Activated naive CD4-positive, alpha-beta T cell (primary cell): ENCODE measurements at places on chromosomes 7 and 10.

DNA sequence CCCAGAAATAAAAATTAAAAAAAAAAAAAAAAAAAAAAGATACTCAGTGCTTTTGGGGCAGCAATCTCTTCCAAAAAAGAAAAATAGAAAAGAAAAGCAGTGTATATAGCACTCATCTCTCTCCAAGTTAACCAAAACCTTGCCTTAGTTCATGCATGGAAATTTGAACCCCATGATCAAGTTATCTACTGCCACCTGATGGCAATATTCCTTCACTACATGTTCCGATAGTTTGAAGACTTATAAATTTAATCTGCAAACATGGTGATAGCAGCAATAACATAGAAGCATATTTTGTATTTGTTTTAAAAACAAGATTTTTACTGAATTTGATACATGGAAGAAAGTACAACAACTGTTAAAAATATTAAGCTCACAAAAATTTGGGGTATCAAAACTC, 48.6 kb upstream of the SLIT1 start:
- DNase-seq = no peak

DNA sequence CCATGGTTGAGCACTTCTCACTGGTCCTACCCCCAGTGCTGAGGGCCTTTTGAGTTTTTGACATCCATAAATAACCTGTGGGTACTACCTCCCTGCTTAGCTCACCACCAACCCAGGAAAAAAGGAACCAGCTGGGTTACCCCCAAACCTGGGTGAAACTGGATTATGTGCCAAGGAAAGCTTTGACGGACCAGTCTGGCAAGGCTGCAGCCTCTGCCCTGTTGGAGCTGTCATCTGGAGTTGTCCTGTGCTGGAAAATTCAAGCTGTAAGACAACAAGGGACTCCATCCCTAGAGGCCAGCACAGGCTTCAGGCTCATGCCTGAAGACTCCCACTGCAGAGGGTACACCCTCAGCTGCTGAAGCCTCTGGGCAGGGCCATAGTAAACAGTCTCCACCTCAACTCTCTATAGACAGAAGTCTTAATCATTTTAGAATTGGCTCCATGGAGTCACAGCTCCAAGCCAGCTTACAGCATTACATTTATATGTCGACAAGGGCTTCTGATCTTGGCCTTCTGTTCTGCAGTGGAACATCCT, 115.5 kb upstream of the AFAP1L2 start:
- no peak for DNase-seq

DNA sequence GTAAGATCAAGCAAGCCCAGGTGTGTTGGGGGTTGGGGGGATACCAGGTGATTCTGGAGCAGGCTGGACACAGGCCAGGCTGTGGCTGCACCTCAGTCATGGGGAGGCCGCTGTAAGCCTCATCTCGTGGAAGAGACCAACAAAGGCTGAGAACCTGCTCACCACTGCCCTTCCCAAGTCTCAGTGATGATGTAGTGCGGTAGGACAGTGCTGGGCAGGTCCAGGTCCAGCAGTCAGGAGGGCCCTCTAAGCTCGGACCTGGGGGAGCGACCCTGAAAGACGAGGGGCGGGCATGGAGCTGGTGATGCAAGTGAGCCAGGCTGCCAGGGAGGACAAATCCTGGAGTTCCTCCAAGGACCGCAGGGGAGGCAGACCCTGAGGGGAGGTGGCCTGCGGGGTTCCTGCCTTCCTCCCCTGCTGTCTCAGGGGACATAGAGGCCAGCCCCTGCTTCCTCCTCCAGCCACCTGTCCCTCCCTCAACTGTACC, 3.3 kb upstream of the PWWP2B start:
- DNase-seq = no peak

DNA sequence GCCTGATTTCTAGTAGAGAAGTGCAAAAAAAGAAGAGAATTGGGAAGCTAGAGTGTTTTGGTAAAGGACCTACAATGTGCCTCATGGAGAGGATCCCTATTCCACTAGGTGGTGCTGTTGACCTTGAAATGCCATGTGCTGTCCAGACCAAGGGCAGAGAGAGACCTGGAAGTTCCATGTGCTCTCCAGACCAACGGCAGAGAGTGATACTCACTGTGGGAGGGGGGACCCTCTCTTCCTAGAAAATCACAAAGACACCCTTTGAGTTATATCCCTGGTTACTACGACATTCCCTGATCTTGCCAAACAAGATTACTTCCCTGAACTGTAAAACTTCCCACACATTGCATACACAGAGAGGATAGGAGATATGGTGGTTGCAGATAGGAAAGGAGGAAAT, 212.7 kb upstream of the ZNF804B start:
- DNase-seq = no peak

DNA sequence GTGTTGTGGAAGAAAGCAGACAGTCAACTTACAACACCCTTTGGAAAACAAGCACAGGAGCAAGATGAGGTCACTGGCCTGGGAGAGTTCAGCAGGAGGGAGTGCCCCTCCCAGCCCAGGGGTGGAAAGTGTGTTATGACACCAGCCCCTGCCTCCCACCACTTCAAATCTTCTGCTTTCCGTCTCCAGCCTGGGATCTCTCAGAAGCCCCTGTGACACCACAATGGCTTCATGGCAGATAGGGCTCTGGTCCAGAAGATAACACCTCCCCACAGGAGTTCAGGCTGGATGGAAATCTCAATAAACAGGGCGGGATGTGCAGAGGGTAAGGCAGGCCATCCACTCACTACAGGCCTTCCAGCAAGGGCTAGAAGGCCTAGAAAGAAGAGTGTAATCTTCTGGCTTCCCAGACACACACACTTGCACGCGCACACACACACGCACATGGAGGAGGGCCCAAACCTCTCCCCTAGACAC, 48.7 kb upstream of the ZMIZ1 start:
- DNase-seq = no peak

DNA sequence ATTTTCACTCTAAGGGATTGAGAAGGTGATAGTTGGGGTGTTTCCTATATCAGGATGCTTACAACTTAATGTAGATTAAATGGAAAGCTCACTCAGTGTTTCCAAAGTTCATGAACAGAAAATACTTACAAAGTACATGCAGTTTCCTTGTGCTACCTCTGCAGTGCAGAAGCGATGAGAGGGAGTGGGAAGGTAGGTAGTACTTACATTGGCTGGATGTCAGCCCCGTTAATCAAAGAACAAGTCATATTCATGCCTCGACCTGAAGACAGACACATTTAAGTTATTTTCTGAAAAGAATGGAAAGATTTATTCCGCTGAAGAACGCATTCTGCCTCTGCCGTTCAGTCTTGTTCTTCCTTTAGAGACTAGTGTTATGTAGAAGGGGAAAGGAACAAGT, 93.1 kb downstream of the ZMYND11 start:
- no peak for DNase-seq

DNA sequence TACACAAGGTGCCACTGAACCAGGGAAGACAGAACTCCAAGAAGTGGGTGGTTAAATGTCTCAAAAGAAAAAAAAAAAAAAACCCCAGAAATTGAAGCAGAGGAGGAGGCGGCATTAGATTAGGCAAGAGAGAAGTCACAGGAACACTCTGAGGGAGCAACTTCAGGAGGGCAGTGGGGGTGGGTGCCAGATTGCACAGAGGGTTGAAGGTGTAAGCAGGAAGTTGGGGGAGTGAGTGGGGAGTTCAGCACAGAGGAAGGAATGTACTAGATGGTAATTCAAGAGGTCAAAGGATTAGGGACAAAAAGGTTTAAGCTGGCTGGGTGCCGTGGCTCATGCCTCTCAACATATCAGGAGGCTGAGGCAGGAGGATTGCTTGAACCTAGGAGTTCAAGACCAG, 110.0 kb upstream of the PDLIM1 start:
- no peak for DNase-seq

DNA sequence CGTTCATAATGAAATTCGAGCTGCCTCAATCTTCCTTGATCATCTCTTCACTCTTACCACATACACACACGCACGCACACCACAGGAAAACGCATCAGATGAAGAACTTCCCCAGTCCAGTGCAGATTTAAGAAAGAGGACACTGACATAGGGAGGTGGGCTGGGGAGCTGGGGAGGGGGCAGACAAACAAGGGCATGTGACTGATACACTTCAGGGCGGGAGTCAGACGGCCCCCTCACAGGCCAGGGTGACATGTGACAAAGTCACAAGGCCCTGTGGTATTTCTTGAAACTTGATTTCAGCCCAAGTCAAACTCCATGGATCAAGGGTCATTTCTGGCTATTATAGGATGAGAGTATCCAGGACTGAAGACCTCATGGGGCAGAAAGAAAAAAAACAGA, 82.6 kb downstream of the KCNMA1 start:
- DNase-seq = no peak

DNA sequence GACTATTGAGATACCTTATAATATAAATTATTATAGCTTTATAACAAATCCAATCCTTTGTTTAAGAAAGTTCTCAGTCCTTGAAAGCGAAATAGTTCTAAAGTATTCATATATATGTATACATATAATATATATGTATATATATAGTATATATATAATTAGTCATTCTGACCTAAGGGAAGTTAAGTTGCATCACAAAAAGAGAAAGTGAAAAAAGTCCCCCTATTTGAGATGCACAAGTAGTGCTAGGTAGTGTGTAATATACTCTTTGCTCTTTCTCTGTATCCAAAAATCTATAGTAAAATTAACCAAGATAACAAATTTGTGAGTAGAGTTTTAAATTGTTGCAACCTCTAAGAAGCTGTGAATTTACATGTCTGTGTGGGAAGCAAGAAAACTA, 13.3 kb upstream of the IFIT1B start:
- DNase-seq = no peak

DNA sequence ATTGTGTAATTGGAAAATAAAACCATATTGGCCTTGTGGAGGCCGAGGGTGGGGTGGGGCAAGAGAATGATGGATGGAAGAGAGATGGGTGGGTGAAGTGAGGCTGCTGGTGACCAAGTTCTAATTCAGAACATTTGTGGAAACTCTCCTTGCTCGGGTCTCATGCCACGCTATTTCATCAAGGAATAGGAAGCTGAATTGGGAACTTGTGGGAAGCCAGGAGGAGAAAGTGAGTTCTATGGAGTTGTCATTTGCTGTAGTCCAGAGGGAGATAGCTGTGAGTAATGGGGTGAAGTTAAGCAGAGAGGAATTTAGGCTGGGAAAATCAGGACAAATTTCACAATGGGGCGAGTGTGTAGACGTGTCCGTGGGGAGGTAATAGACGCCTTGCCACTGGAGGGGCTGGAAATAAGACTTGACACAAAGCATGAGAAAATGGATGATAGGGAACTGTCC, 339.2 kb downstream of the LRMDA start:
- DNase-seq = no peak

- no peak for DNase-seq
Measured at GRCh38 chr10:63628526-63629362, 107.5 kb downstream of the REEP3 start.

DNA sequence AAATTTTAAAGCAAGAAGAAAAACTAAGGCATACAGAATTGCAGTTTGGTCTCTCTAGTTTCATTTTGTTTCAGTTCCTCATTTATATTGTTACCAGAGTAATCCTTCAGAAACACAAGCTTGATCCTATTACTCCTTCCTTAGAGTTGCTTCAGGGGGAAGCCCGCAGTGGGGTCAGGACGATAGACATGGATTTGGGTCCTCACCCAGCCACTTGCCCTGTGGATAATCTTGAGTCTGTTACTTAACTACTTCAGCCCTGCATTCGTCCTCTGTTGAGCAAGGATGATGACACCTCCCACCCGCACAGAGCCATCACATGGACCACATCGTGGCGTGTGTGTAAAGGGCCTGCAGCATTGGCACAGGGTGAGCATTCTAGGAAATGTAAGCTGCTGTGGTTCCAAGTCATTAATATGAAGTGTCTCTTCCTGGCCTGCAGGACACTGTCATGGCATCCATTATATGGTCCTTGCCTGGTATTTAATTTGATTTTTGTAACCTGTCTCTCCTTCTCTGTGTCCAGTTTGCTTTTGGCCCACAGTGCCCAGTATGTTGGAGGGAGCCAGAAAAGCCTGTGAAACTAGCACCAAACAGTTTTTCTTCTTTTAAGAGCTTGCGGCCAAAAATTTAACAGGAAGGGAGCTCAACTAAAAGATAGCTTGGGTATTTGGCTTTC, 111.2 kb downstream of the EEPD1 start:
- DNase-seq = no peak

DNA sequence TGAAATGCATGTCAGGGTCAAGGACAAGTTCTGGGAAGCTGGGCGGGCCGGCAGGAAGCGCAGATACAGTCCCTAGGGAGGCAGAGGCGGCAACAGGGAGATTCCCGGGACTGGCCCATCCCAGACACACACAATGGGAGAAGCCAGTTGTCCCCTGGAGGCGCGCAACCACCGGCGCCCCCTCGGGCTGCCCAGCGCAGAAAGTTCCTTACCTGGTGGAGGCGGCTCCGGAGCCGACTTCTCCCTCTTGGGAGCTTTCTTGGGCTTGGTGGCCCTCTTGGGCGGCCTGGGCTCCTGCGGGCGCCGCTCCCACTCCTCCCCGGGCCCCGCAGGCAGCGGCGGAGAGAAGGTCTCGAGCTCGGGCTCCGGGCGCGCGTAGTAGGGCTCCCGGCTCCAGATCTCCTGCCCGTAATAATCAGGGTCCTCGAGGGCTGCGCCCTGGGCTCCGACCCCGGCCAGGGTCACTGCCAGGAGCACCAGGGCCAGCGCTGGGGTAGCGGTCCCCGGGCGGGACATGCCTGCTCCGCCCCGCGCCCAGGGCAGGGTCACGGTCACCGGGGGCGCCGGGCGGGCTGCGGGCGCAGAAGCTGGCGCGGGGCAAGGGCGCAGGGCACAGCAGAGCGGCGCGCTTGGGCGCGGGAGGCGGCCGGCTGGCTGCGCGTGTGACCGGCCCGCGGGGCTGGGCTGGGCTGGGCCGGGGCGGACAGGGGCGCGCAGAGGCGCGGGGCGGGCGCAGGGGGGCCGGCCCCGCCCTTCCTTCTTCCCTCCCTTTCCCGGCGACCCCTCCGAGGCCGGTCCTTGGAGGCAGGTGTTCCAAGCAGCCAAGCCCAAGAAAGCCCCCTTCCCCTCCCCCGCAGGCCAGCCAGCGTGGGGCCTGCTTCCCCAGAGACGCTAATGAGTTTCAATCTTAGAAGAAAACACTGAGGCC, at the start of gene CPXM2:
TSS of gene CPXM2 (minus strand) at position 664 of the 928 bp plus-strand sequence. CDS start at position 516, 148 bp downstream.
- no peak for DNase-seq

DNA sequence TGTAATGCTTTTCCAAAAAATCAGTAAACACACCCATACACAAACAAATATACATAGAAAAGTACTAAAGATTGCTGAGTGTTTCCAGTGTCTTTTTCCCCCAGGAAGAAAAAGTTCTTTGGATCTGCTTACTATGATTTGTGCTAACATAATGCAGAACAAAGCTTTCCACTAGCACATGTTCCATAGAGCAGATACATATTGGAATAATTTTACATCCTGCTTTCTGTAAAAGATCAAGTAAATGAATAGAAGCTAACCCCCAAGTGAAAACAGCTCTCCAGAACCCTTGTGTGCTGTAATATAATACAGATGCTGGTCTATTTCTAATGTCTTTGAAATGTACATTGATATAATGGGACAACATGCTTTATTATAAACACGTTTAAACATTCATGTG, 125.5 kb downstream of the PON1 start:
- DNase-seq = no peak

GRCh38 chr10:48604991-48605508, at the start of gene ARHGAP22:
Gene ARHGAP22 (minus strand): TSS chr10:48605073. CDS start chr10:48604796, 277 bp downstream.
- DNase-seq = no peak

GRCh38 chr7:148503900-148504487, 86.6 kb upstream of the C7orf33 start:
- DNase-seq = no peak

- no peak for DNase-seq
Measured at GRCh38 chr7:1857487-1858421, 187.7 kb downstream of the ELFN1 start.

- DNase-seq = peak; percentile 24
Measured at GRCh38 chr7:114865564-114865963, 56.3 kb upstream of the MDFIC start.
